Activated CD4-positive, alpha-beta T cell treated with anti-CD3 and anti-CD28 coated beads, Interleukin-2, amount 10 ng/mL, durations not matched to agents 24 days and 14 days (primary cell): ENCODE measurements at places on chromosomes 2 and 18.

DNA sequence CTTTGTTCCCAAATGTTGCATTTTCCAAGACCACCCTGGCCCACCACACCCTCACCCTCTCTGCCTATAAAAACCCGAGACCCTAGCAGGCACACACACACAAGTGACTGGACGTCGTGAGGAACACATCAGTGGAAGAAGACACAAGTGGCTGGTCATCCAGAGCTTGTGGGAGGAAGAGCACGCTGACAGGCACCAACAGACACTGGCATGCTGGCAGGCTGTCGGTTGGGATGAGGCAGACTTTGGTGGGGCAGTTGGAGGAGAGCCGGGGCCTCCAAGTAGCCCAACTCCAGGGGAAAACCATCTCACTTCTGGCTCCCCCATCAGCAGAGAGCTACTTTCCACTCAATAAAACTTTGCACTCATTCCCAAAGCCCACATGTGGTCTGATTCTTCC is 225.5 kb upstream of the ZEB2 start:
- DNase-seq: no peak

GRCh38 chr18:65235966-65236624 is 514.7 kb upstream of the CDH7 start:
- DNase-seq: no peak

- no peak for DNase-seq
Observed at GRCh38 chr2:241116606-241117560, 14.8 kb upstream of the MTERF4 start.

GRCh38 chr2:217691516-217691915 is 311.3 kb downstream of the TNS1 start:
- DNase-seq: no peak
